Activated CD4-positive, alpha-beta T cell treated with anti-CD3 and anti-CD28 coated beads for 24 hours (primary cell): ENCODE measurements at places on chromosomes 11 and 22.

- DNase-seq: no peak
These were observed 264.6 kb upstream of the PLET1 start for GRCh38 chr11:112525270-112525669.

- DNase-seq: no peak
These were observed 88.9 kb downstream of the KCNQ1 start for GRCh38 chr11:2533587-2534133.

GRCh38 chr11:1283091-1283511, 26.3 kb downstream of the TOLLIP start:
- no peak for DNase-seq

DNA sequence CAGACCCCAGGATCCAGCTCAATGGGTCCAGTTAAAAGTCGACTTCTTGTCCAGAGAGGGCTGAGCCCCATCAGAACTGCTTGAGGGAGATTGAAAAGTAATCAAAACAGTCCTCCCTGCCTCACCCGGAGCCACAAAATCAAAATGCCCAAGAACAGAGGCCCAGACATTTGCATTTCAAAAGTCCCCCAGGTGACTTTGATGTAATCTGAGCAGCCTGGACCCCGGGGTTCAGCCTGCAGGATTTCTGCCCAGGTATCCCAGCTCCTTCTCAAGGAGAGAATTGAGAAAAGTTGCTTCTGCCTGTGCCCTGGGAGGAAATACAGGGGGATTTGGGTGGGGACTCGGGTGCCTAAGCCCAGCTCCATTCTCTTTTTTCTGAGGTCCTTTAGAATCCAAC, 1385.0 kb downstream of the TBC1D22A start:
- DNase-seq: no peak

GRCh38 chr11:98720951-98721350, 299.8 kb upstream of the CNTN5 start:
- DNase-seq: no peak

DNA sequence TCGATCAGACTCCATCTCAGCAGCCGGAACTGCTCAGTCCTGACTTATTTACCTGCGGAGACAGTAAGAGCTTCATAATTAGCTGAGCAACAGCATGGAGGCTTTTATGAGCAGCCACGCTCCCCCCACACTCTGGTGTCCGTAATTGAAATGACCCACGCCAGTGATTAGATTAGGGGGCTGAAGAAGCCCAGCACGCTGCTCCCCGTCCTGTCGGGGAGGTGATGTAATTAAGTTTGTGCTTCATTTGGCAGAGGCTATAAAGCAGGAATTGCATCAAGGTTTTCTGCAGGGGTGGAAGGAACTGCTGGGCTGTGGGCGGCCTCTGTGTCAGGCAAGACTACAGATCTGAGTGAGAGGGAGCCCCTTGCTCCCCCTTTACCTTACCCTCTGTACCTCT, 22.8 kb upstream of the HTR3A start:
- DNase-seq: no peak

DNA sequence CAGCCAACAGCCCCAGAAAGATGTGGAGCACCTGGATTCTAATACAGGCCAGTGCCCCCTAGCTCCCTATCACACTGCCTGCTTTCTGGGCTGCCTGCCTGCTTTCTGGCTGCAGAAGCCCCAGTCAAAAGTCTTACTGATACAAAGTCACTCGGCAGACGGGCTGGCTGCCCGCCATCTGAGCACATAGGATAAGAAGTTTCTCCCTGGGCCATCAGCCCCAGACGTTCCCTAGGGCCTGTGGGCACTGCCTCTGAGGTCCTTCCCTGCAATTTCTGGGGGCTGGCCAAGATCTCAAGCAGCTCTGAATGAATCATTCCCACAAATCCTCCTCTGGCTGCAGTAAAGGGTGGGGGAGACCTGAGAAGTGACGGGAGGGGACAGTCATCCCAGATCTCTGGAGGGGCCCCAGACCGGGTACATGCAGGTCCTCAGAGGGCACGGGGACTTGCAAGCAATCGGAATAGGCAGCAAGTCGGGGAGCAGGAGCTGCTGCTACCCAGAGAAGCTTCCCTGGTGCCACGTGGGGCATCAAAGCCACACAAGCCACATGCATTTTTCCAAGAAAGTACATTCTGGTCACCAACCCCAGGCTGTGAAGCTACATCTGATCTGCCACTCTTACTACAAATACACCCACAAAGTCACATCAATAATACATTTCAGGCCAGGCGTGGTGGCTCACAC, 4.7 kb downstream of the TPST2 start:
- DNase-seq: no peak

GRCh38 chr11:61580271-61580888, 496 bp downstream of the SYT7 start:
- DNase-seq: no peak

DNA sequence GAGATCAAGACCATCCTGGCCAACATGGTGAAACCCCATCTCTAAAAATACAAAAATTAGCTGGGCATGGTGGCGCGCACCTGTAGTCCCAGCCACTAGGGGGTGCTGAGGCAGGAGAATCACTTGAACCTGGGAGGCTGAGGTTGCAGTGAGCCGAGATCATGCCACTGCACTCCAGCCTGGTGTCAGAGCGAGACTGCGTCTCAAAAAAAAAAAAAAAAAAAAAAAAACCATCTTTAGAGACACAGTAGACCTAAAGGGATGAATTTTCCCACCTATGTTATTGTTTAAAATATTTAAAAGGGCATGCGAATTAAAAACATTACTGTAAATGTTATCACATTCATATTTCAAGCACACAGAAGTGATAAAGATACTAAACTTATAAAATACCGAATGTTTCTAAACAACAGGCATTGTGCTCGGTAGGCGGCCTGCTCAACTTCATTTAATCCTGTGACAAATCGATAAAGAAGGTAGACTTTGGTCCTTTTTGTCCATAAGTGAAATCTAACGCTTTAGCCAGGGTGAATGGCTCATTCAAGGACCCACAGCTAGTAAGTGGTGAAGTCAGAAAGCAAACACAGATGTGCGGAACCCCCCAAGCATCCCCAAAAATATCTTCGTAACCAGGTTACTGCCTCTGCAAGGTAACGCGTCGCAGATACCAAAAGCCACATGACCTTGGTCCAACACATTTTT, 16.1 kb downstream of the NCAPD3 start:
- peak; percentile 46 for DNase-seq

GRCh38 chr22:27004434-27004833, 347.0 kb downstream of the MIAT start:
- no peak for DNase-seq

- no peak for DNase-seq
These were observed 5.8 kb downstream of the DDIAS start for GRCh38 chr11:82907371-82907770.

- DNase-seq: no peak
These were observed 7.1 kb downstream of the SNU13 start for GRCh38 chr22:41681616-41682015.

DNA sequence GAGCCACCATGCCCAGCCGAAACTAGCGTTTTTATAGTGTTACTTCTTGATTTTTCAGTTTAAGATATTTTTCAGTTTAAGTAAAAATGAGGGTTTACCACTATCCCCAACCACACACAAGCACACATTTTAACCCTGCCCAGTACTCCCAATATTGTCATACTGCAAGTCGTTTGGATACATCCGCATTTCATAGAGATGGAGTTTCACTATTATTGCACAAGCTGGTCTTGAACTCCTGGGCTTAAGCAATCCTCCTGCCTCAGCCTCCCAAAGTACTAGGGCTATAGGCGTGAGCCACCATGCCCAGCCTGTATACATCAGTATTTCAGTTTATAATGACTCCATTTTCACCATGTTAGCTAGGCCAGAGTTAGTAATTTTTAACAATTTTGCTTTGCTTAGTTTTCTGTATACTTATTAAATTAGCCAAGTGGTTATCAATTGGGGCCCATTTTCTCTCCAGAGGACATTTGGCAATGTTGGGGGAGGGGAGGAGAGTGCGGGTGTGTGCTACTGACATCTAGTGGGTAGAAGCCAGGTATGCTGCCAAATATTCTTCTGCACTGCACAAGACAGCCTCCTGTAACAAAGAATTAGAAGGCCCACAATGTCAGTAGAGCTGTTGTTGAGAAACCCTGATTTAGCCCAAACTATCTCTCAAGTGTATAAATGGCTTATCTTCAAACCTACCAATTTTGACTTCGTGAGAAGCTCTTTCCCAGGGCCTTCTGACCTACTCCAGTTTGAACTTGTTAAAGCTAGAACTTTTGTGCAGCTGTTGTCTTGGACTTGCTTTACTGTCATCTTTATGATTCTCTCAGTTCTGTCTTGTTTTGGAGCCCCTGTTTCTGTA, 7.3 kb downstream of the USP47 start:
- DNase-seq: peak; percentile 28

DNA sequence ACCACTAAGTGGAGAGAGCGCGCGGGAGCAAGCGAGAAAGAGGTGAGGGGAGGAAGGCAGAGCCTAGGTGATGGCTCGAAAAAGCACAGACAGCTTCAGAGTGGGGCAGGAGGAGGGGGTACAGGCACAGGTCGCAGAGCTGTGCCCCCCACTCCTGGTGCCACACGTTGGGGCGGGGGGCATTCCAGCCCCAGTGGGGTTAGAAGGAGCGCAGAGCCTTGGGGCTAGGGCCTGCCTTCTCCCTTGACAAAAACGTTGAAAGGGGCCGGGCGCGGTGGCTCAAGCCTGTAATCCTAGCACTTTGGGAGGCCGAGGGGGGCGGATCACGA, 41.6 kb upstream of the ISX start:
- no peak for DNase-seq

- no peak for DNase-seq
These were observed 55.5 kb upstream of the TIMP3 start for GRCh38 chr22:32745996-32746322.

- no peak for DNase-seq
These were observed 93.4 kb downstream of the SHANK2 start for GRCh38 chr11:71158936-71159335.

DNA sequence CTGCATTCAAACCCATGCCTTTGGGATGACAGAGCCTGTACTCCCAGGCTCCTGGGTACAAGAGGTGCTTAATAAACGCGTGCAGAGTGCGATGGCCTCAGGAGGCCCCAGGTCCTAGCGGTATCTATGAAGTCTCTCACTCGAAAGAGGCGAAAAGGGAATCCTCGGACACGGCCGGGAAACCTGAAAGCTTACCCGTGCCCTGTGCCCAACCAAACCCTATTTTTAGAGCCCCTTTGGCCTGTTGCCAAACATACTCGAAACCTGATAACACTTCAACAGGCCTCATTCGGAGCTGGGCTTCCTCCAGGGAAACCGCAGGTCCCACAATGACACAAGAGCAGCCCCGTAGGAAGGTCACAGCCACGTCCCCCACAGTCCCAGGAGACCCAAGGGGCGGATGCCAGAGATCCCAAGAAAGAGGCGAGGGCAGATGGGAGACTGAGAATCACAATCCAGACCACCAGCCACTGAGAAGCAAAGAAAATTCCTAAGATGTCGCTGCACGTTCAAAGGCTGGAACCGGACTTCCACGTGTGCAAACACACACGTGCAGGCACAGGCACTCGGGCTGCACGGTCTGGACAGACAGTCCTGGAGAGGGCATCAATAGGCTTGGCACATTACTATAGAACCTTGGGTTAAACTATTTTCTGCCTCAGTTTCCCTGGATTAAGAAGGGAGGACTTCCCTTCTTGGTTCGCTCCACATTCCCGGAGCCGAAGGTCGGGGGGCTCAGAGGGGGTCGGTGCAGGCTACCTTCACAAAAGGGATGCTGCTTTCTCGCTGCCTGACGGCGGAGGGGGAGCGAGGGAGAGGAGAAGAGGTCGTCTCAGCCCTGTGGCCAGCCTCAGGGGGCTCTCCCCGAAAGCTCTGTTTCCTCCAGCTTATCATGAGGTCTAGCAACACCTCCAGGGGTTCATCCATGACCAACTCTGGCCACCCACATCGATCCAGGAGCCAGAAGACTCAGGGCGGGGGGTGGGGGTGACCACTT, 8.2 kb downstream of the PDGFB start:
- DNase-seq: no peak

- no peak for DNase-seq
These were observed 15.2 kb upstream of the EIF3D start for GRCh38 chr22:36544107-36544620.

DNA sequence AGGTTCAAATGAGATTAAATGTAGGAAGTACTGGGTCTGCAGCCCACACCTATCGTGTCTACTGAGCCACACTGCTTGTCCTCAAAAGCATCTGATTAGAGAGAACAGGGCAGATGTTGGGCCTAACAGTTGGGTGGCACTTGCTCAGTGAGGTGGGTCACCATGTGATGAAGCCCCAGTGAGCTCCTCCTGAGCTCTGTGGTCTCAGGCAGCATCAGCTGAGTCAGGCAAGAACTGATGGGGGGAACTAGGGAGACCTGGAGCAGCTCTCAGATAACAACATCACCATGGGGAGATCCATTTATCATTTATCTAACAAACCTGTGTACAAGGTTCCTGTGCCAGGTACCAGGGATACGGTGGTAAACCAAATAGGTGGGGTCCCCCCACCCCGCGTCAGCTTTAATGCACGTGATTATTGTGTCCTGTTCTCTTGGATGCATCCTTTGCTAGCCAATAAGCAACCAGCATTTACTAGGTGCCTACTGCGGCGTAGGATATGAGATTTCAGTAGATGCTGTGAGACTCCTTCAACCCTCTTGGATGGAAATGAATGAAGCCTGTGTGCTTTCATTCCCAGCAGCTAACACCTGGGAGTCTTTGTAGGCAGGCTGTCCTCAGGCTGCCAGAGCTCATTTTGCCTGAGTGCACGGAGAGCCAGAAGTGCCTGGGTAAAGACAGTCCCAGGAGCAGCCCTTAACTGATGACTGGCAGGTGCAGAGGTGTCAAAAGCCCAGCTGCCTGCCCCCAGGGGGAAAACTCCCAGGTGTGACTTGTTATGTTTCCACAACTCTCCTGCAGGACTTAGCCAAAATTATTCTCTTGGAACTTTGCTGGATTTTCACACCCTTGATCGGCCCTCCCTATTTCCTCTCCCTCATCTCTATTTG, 73.6 kb upstream of the NARS2 start:
- DNase-seq: no peak

GRCh38 chr11:117179048-117179999, 781 bp downstream of the SIDT2 start:
- DNase-seq: no peak

DNA sequence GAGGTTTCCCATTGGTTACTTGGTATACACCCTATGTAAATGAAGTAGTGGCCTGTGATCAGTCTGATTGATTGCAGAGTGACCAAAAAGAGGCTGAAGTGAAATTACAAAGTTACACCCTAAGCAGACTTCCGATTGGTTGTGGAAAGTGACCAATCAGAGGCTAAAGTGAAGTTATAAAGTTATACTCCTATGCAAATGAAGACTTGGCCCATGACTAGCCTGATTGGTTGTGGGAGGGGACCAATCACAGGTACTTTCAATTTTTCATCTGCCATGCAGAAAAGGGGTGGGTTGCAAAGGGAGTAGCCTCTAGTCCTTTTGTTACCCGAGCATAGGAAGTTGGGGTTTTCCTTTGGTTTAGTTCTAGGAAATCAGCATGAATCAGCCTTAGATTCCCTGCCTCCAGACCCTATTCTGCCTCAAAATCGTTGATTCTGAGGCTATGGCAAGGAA, 18.1 kb upstream of the CSTF3 start:
- DNase-seq: no peak
